ENCODE measurements at places on chromosomes 7 and 10.

DNA sequence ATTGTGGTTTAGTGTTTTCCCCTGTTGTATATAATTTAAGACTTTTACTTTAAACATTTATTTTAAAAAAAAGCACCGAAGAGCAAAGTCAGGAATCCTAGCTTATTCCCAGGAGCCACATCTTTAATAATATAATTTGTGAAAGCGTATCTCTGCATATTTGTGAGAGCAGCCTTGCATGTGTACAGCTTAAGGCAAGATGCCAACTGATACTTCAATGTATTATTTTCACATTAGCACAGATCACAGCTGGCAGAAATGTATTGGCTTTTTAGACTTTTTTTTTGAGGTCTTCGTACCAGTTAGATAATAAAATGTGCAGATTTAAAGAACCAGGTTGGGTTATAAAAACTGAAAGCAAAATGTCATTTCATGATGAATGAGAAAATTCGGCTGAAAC lies 845.7 kb upstream of the POT1 start:
- no peak for DNase-seq

DNA sequence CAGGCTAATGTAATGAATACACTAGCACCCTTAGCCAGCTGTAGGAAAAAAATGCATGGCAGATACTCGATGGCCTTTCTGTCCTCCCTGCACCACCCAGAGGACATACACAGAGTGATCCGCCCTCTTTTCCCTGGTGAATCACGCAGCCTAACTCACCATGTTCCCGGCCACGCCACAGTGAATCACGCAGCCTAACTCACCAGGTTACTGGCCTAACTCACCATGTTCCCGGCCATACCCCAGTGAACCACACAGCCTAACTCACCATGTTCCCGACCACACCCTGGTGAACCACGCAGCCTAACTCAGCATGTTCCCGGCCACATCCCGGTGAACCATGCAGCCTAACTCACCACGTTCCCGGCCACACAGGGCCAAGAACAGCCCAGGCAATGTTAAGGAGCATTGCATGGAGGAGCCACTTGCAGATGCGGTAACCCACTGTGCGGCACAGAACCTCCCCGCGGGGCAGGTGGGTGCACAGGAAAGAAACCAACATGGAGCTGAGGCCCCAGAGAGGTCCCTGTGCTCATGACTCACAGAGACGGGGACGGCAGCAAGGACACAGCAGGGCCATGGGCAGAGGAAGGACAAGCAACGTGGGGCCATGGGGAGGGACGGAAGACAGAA lies 508.5 kb downstream of the DNAJB6 start:
- no peak for DNase-seq

DNA sequence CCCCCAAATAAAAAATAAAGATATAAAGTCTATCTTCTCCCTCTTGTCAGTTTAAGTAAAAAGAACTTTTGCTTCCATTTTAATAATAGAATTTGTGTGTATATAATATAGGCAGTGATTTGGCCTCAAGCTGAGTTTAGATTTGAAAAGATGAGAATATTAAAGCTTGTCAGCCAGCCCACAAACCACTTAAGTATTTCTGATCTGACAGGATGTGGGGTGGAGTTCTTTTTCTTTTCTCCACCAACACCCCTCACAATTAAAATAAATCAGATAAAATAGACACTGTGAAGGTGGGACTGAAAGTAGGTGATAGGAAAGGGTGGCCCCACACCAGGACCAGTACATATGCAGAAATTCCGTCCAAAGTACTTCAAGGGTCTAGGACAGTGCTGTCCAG lies 714.1 kb downstream of the AUTS2 start:
- no peak for DNase-seq

- no peak for DNase-seq
Observed at GRCh38 chr7:111788286-111789047, 226.2 kb upstream of the IMMP2L start.

GRCh38 chr10:71756311-71757191 lies 16.8 kb downstream of the VSIR start:
- no peak for DNase-seq

- DNase-seq: no peak
Observed at GRCh38 chr7:84847038-84847437, 339.8 kb downstream of the SEMA3D start.

GRCh38 chr7:45324683-45325237 lies 167.2 kb downstream of the RAMP3 start:
- DNase-seq: no peak

- DNase-seq: no peak
Observed at GRCh38 chr7:32518534-32519140, 23.3 kb downstream of the AVL9 start.

DNA sequence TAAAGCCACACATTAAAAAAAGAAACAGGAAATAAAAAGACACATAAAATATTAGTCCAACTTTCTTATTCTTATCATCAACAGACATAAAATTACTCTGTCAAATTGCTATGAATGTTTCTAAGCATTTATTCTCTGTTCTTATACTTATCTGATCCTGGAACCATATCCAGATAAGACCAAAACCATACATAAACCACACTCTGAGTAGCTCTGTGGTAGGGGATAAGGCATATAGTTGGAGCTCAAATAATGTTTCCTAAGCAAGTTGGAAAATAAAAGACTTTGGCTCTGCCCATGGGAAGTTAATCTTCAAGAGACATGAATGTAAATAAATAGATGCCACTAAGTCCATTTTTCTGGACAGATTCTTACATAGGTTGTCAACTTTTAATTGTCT lies 103.1 kb upstream of the PLXDC2 start:
- no peak for DNase-seq

- no peak for DNase-seq
Observed at GRCh38 chr10:96987842-96988175, 155.7 kb downstream of the LCOR start.

DNA sequence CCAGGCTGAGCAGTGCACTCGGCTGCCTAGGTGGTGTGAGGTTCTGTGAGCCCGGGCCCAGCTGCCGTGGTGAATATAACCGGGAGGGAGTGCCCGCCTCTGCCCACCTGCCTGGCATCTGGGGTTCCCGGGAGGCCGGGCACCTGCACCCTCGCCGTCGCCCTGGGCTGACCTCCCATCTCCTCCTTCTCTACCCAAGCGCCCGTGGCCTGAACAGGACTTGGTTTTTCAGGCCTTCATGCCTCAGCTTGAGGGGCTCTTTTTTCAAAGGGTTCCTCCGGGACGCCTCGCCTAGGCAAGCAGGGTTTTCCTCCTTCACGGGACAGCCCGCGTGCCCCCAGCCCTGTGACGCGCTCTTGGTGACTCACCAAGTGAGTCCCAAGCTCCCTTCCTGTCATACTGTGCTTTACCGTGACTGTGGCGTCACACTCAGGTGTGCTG lies 9.9 kb downstream of the INPP5A start:
- DNase-seq: no peak

GRCh38 chr10:117353684-117354083 lies 21.6 kb downstream of the PDZD8 start:
- DNase-seq: no peak

DNA sequence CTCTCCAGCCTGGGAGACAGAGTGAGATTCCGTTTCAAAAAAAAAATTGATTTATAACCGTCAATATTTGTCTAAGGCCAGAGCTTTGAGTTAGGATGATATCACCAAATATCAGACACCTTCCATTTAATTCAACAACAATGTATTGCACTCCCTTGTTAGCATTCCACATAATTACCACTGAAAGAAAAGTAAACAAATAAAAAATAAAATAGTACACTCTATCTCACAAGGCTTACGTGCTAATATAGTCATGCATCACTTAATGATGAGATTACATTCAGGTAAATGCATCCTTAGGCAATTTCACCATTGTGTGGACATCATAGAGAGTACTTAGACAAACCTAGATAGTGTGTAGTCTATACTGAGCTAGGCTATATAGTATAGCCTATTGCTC lies 127.6 kb upstream of the RHOBTB1 start:
- DNase-seq: no peak

DNA sequence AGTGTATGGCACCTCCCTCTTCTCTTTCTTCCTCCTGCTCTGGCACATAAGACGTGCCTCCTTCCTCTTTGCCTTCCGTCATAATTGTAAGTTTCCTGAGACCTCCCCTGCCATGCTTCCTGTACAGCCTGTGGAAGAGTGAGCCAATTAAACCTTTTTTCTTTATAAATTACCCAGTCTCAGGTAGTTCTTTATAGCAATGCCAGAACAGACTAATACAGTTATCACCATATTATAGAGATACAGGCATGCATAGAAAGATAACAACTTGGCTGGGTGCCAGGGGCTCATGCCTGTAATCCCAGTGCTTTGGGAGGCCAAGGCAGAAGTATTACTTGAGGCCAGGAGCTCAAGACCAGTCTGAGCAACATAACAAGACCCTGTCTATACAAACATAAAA lies 53.2 kb downstream of the GCC1 start:
- no peak for DNase-seq

DNA sequence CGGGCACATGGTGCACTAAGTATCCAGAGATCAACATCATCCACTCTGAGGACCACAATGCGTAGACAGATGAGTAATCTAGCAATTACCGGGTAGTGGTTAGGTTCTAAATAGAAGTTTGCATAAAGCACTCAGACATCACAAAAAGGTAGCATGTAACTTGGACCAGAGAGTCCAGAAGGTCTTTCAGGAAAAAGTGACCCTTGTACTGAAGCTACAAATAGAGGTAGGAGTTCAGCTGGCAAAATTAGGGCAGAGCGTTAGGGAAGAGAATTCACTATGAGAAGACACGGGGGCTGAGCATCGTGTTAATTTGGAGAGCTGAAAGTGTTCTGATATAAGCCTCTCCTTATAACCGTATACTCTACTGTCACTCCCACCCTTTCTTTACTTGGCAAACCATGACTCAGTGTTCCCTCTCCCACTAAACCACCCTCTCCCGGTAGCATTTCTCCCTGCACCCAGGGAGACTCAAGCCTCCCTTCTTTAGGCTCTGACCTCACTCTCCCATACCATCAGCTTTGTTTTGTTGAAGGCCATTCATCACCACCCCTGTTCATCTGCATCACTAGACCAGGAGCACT lies 222.2 kb upstream of the FZD1 start:
- DNase-seq: no peak

GRCh38 chr7:118186501-118186900 lies 2.5 kb downstream of the LSM8 start:
- DNase-seq: no peak

- DNase-seq: no peak
Observed at GRCh38 chr7:26916336-26916735, 51.9 kb upstream of the SKAP2 start.

GRCh38 chr10:6788231-6788630 lies 208.2 kb upstream of the PRKCQ start:
- no peak for DNase-seq

GRCh38 chr10:63788152-63788821 lies 267.1 kb downstream of the REEP3 start:
- DNase-seq: no peak

GRCh38 chr7:16847381-16847860 lies 34.4 kb downstream of the AGR3 start:
- no peak for DNase-seq

- DNase-seq: no peak
Observed at GRCh38 chr10:30688456-30688855, 58.9 kb upstream of the LYZL2 start.

DNA sequence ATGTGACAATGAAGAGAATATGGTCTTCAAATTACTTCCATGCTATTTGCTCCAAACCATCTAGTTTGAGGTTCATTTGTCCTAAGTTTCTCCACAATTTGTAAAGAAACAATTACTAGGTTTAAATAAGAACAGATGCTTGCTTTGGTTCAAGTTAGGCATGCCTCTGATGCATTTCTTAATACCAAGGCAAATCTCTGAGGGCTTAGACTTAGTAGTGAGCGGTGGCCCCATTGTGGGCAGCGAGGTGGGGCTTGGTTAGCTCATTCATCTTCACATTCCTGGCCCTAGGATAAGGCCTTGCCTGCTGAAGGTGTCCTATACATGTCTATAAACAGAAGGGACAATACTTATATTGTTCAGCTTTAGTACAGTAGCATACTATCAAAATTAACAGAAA lies 52.4 kb upstream of the RHEB start:
- no peak for DNase-seq

DNA sequence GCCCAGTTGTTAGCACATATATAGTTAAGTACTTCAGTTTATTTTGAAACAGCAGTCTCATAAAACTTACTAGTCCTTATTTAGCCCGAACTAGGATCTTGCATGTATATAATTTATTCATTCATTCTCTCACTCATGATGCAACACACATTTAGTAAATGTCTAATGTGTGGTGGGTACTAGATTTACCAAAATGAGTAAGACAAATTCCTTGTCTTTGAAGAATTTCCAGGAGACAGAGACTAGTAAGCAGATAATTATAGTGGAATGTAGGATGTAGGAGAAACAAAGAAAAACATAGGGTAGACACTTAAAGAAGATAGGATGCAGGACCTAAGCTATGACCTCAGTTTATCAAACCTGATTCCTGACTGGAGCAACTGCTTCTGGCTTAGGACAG lies 120.2 kb upstream of the AMPH start:
- no peak for DNase-seq

DNA sequence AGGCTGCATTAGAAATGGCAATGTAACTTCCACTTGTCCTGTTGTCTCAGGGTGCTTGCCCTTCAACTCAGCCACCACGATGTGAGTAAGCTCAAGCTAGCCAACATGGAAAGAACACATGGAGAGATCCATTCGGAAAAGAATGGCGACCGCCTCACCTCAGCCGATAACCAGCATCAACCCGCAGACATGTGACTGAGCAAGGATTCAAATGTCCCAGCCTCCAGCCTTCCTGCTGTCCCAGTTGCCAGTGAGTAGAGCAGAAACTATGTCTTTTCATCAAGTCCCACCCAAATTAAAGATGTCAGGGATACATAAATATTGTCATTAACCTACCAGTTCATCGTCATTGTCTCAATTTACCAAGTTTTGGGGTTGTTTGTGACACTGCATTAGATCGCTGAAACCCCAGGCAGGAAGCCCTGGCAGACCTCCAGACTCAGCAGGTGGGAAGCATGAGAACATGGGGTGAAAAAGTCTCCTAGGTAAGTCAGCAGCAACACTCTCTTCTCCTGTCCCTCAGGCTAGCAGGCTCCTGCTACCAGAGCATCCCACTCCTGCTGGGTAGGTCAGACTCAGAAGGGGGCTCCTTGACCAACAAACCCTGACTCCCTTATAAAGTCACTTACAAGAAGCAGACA lies 67.0 kb downstream of the OSBPL3 start:
- DNase-seq: no peak

GRCh38 chr7:90999989-91000979 lies 263.9 kb upstream of the FZD1 start:
- DNase-seq: no peak

GRCh38 chr7:106357675-106358074 lies 72.9 kb upstream of the NAMPT start:
- no peak for DNase-seq

DNA sequence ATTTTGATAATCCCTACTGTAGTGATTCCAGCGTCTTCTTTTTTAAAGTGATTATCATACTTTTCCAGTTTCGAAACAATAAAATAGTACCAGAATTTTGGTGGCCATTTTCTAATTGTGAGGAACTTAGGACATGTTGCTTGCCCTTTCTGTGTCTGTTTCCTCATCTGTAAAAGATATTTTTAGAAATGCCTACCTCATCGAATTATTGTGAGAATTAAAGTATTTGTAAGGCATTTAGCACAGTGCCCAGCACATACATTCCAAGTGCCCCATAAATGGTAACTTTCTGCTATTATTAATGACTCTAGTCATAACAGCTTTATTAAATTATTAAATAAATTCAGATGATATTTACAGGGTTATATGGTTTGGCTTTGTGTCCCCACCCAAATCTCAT lies 3.7 kb downstream of the CFAP69 start:
- DNase-seq: no peak

- DNase-seq: no peak
Observed at GRCh38 chr10:1662438-1663025, 74.8 kb downstream of the ADARB2 start.
